ENCODE measurements at places on chromosomes 12 and 14. TPM values are rescaled to one million over a fixed set of nuclear protein-coding genes. Genes with fewer than 3 reads are reported as not detected.

The KRT6C gene
- total RNA-seq = not detected

The PLA2G1B gene
- not detected for total RNA-seq

The PRPH gene
- not detected for total RNA-seq

The LRP1-AS gene
- total RNA-seq = not detected

The KRT8 gene
- total RNA-seq = 0.67 TPM

The FAM186B gene
- total RNA-seq = not detected

The ZNF605 gene
- total RNA-seq = 5.3 TPM

The ADSS1 gene
- 3.3 TPM for total RNA-seq

GRCh38 chr12:58356794-58357193 is 415.4 kb downstream of the ATP23 start:
- no peak for DNase-seq

- DNase-seq = no peak
These were observed 30.1 kb upstream of the PWP1 start for GRCh38 chr12:107655281-107656065.

DNA sequence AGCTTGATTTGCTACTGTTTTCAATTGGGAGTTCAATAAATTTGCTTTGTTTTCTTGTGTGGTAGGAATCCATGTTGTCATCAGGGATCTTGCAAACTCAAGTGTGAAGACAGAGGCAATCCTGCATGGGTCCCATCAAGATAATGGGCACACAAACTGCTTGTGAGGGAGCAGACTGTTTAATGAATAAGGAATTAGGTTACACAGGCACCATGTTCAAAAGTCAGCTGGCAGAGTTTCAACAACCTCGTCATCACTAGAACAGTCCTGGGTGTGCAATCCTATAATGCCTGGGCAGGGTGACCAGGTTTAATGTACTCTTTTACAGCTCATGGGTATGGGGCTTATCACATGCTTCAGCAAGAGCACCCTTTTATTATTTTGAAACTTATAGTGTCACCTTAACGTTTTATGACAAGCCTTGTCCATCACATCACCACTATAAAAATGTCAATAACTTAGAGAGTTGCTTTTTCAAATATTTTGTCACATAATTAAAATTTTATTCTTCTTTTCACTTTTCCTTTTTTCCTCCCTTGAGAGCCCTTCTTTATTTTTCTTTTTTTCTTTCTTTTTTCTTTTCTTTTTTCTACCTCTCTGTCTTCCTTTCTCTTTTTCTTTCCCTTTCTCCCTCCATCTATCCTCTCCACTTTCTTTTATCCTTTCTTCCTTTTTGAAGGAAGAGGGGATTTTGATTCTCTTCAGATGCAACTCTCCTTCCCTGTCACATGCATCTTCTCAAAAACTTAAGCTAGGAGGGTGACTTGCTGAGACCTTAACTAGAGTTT is 252.2 kb upstream of the ATP2B1 start:
- DNase-seq = peak; percentile 33
